ENCODE measurements at places on chromosomes 6 and 20.

GRCh38 chr6:158257425-158257759 lies 54.9 kb upstream of the TULP4 start:
- no peak for DNase-seq

GRCh38 chr20:63354636-63355350 lies 6.4 kb downstream of the CHRNA4 start:
- no peak for DNase-seq

- no peak for DNase-seq
Observed at GRCh38 chr6:48747040-48747439, 636.0 kb upstream of the PTCHD4 start.

DNA sequence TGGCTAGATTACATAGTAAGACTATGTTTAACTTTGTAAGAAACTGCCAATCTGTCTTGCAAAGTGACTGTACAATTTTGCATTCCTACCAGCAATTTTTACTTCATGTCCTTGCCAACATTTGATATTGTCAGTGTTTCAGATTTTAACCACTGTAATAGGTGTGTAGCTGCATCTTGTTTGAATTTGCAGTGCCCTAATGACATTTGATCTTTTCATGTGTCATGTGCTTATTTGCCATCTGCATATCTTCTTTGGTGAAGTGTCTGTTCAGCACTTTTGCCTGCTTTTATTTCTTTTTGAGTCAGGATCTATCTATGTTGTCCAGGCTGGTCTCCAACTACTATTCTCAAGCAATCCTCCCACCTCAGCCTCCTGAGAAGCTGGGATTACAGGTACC lies 2.4 kb upstream of the PRPH2 start:
- no peak for DNase-seq

- no peak for DNase-seq
Observed at GRCh38 chr6:4816904-4817303, 40.7 kb downstream of the CDYL start.

DNA sequence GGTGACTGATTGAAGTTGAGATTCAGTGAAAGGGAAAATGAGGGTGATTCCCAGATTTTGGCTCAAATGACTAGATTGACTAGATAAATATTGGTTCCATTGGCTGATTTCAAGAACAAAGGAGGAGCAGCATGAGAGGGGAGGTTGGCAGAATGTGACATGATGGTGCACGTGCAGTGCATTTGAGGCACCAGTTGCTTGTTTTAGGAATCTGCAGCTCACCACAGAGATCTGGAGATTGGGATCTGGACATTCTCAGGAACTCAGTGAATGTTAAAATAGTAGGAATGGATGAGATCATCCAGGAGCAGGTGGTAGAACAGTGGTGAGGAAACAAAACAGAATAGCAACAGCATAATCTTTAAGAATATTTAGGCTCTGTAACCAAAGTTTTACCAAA lies 496.3 kb downstream of the DHX35 start:
- DNase-seq = no peak

- no peak for DNase-seq
Observed at GRCh38 chr6:163250116-163250515, 164.4 kb upstream of the QKI start.

- DNase-seq = no peak
Observed at GRCh38 chr6:40963019-40963418, 76.0 kb downstream of the UNC5CL start.

GRCh38 chr6:44956396-44956795 lies 371.7 kb upstream of the RUNX2 start:
- no peak for DNase-seq

GRCh38 chr20:19423097-19423899 lies 210.9 kb downstream of the SLC24A3 start:
- DNase-seq = no peak

GRCh38 chr20:54040531-54040930 lies 29.9 kb downstream of the BCAS1 start:
- DNase-seq = no peak

DNA sequence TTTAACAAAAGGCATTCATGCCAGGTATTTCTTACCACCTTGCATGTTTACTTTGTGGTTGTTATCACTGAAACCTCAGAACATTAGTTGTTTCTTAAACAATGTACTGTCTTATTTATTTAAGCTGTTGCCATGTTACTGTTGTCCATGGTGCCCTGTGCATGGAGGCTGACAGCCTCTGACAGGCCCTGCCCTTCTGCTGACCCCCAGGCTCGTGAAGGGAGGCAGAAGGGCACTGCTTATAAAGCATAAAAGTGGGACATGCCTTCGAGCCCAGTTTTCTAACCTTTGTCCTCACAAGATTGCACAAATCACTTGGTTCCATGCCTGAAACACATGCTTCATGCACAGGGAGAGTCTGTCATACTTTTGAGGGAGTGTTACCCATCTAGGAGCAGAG lies 46.7 kb upstream of the CLIC5 start:
- no peak for DNase-seq

GRCh38 chr6:166660157-166660688 lies 33.2 kb upstream of the RPS6KA2 start:
- DNase-seq = no peak

DNA sequence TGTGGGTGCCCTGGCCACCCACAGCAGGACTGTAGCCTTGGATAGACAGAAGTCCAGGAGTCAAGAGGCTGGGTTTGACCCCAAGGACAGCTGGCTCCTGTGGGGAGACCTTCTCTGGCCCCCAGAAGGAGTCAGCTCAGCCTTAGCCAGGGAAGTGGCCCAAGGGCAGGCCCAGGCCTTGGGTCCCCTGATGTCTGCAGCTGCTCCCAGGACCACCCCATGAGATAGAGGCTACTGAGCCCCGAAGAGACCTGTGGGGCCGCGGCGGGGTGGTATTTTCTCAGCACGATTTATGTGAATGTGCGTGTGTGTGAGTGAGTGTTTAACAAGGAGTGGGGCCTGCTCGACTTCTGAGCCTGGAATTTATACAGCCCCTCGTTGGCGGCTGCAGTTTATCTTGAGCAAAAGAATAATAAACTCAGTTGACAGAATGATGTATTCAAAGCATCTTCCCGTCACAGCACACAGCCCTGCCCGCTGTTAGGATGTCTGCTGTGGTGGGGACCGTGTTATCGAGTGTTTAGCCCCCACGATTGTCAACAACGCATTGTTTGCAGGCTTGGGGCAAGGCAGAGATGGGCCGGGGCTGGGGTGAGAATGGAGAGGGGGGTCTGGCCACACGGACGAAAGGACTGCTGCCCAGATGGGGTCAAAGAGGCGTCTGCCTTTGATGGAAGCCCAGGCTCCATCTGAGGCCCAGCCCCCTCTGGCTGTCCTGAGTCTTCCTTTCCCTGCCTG lies 163.3 kb downstream of the VEGFA start:
- no peak for DNase-seq

DNA sequence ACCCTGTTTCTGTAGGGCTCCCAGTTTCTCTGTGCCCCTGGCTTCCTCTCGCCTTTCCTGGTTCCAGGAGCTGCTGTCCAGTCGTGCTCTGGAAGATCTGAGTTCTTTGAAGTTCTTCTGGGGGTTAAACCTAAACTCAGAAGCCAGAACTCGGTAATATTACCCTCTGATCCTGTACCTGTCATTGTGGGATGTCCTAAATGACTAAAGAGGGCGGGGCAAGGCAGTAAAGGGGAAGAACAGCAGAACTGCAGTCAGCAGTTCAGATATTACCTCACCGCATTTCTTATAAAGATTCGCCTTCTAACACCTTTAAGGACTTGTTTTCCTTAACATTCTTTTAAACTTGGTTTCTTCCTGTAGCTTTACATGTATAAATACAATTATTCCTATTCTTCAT lies 63.9 kb downstream of the FAM120B start:
- no peak for DNase-seq

DNA sequence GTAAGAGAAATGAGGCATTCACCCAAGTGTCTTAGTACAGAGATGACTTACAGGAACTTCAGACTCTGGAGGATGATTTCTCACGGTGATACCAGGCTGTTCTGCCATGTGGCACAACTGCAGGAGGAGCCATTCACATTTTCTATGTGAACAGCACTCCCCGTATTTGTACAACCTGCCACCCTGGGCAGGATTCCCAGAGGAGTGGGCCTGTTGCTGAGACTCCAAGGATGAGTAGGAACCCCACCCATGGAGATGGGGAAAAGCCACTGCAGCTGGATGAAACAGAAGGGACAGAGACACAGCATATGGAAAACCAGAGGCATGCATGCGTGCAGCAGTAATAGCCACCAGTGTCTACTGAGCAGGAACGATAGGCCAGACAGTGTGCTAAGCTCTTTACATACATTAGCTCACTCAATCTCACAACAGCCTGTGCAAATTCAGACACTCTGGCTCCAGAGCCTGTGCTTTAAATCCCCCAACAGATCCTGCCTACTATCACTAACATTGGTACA lies 48.0 kb upstream of the PTPRT start:
- DNase-seq = no peak

DNA sequence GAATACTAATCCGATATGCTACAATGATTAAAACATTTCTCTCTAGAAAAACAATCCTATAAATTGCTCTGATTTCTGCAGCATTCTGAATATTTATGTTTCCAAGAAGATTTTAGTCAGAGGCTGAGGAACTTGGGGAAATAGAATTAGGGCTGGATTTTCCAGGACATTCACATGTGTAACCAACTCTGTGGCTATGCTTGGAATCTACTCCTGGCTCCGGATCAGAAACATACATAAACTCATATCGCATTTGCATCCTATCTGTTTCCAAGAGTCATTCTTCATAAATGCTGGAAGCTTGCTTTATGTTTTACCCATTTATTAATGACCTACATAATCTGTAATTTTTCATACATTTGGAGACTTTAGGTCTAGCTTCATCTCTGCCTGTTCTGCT lies 459.9 kb upstream of the MARCKS start:
- DNase-seq = no peak

DNA sequence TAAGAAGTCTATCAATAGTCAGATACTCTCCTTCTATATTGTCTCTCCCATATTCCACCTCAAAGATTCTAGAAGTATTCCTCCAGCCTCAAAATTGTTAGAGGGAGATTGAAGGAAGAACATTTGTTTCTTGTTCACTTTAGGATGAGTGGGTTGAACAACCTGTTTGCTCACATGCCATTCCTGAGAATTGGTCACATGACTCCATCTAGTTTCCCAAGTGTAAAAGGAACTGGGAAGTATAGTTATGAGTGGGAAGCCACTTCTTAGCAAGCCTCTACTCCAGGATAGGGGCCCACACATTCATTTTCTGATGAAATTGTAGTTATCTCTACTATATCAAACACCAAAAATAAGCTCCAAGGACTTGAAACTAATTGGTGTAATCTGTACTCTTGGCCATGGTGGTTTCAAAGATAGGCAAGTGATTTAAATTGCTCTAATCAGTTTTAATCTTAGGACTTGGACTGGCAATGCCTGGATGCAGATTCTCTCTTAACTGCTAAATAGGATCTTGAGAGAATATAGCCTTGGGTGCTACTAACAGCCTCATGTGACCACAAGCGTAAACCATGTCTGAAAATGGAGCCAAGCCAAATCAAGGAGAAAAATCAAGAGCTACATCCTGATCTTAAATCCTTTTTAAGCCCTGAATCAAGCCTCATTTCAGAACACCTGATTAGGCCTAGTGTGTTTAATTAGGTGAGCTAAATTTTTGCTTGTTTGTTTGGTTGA lies 758.7 kb upstream of the MAN1A1 start:
- no peak for DNase-seq

- no peak for DNase-seq
Observed at GRCh38 chr6:147873816-147874215, 365.3 kb downstream of the SAMD5 start.

DNA sequence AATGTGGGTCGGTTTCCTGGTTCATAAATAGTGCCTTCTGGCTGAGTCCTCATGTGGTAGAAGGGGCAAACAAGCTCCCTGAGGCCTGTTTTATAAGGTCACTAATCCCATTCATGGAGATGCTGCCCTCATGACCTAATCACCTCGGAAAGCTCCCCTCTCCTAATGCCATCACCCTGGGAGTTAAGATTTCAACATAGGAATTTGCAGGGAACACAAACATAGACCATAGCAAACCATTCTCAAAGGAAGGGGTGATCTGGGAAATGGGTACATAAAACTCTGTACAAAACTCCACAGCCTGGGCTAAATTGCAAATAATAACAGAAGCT lies 1.5 kb upstream of the ADTRP start:
- no peak for DNase-seq

DNA sequence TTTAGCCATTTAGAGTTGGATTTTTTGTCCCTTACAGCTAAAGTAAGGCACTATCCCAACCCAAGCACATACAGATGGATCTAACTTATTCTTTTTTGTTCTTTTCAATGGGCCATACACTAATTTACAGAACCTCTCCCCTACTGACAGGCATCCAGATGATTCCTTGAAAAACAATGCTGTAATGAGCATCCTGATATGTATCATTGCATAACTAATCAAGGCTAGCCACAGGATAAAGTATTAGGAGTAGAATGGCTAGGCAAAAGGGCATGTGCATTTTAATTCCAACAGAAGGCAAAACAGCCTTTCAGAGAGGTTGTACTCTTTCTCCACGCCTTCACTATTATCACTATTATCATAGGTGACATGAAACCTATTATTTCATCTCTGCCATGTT lies 54.1 kb downstream of the ELOVL5 start:
- no peak for DNase-seq
